Activated CD8-positive, alpha-beta memory T cell treated with anti-CD3 and anti-CD28 coated beads for 1 hour (primary cell): ENCODE measurements at places on chromosomes 2 and 18.

DNA sequence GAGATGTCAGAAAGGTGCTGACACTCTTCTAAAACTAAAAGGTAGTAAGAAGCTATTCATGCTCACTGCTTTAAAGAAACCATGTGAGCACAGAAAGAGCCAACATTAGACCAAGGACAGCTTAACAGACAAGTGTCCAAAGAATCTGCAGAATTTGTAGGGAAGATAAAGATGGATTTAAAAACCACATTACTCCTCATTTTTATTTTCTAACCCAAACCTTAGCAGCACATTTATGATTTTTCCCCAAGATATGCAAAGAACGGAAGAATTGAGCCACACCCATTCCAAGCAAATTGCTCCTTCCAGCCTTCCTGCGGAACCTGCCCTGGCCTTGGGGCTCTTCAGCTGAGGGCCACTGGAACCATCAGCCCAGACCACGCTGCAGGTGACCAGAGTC, 26.9 kb downstream of the MBP start:
- DNase-seq: no peak

- DNase-seq: no peak
Measured at GRCh38 chr2:71457923-71458322, 4.6 kb downstream of the DYSF start.

- DNase-seq: no peak
Measured at GRCh38 chr2:142075826-142076225, 55.0 kb downstream of the LRP1B start.

GRCh38 chr2:228180181-228181097, 1.0 kb downstream of the SPHKAP start:
- DNase-seq: no peak

DNA sequence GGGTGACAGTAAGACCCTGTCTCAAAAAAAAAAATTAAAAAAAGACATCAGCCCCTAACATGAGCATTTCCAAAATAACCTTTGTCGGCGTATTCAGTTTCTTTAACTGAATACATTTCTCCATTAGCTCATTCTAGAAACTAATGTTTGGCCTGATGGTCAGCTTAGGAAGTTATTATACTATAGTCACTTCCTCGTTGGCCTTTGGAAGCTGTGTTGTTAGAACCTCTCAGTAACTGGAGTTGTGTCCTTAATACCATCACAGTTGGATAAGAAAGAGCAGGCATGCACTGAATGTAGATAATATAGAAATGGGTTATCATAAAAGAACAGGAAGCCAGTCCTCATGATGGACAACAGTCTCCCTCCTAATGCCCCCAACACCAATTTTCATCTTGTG, 112.8 kb downstream of the ANTXR1 start:
- DNase-seq: no peak

DNA sequence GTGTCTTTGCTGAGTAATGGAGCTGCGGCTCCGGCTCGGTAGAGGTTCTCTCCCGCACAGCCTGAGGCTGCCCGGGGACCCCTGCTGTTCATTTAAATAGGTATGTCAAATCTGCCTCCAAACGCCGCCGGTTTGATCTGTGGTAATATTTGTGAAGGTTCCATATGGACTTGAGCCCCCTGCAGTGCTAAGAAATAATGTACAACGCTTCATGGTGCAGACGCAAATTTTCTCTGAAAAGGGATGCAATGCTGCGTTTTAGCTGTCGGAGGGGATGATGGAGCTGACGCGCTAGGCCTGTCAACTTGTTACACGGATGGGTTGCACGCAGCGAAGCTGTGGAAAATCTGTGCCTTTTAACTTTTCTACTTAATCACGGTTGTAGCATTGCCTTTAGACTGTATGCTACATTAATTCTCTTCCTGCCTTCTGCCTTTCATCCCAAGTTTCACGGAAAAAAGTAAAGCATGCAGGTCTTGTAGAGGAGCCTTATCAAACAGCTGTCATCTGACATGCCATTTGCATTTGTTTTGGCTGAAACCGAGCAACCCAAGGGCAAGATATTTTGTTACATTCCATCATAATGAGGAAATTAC, 43.2 kb downstream of the MRPS9 start:
- DNase-seq: no peak

DNA sequence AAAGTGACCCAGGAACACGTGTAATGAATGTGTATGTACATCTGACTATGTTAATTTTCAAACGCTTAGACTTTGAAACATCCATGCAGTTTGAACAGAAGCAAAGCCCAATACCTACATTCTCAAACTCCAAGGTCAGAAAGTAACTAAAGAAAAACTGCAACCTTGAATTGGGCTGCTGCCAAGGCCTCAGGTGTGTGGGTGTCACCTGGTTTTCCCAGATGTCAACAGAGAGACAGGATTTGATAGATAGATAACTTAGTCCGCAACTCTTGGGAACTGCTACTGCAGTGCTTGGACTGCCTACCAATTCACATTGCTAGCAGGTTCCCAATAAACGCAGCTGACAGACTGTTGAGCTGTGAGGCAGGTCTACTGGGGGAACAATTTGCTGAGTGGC, 78.7 kb upstream of the PAPOLG start:
- DNase-seq: no peak

- DNase-seq: no peak
Measured at GRCh38 chr2:67752969-67753368, 309.8 kb downstream of the C1D start.

DNA sequence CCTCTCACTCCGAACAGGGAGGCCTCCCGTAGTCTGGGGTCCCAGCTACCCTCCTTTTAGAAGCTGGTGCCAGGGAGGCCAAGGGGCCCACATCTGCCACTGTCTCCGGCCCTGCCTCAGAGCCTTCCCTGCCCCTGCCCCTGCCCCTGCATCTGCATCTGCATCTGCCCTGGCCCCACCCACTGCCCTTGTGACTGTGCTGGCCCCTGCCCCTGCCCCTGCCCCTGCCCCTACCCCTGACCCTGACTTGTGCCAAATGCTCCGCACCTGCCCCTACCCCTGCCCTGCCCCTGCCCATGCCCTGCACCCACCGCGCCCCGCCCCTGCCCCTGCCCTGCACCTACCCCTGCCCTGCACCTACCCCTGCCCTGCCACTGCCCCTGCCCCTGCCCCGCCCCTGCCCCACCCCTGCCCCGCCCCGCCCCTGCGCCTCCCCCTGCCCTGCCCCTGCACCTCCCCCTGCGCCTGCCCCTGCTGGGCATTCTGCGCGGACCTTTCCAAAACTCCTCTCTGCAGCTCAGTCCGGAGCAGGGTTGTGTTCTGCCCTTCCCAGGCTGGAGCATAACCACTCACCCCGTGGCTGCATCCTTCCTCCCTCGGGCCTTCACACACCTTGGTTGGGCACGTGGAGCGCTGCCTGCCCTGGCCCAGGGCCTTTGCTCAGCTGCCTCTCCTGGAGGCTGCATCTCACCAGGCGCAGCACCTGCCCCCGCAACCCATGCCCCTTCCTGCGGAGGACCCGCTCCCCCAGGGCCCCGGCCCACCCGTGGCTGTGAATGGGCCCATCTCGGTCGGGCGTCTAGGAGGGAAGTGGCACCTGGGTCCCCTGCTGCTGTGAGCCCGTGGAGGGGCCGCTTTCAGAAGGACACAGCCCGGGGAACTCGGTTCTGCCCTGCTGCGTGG, 5.4 kb downstream of the SNTG2 start:
- no peak for DNase-seq

GRCh38 chr18:35182151-35182550, 58.7 kb upstream of the ZNF397 start:
- DNase-seq: no peak
